ENCODE measurements at places on chromosomes 1 and 21.
A peak's percentile ranks its signal among the peaks of the same experiment; 100 is the strongest.

DNA sequence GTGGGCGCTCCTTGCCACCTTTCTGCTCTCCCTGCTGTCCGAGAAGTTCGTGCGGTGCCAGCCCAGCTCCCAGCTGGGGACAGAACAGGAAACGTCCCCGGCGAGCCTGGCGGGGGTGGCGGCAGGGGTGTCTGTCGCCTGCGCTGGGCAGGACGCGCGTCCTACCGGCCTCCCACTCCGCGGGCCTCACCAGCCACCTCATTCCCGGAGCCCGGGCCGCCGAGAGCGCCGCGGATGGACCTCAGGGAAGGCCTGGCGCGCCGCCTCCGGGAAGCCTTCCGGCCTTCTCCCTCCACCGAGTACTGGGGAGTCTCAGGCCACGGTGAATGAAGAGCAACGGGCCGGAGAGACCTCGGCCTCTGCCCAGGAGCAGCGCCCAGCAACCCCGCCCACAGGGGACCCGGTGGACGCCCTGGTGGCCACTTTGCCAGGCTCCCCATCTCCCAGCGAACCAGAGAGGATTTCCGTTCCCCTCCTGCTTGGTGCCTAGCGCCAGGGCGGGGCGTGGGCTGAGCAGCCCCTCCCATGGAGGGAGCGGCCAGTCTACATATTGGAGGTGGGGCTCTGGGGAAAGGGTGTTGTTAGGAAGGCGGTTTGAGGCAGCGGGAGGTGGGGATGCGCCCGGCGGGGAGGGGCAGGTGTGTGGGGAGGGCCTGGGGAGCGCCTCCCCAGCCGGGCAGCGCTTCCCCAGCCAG, 9.5 kb upstream of the TNFRSF14 start:
- DNase-seq = peak; percentile 95

- DNase-seq = no peak
These were observed 145.1 kb upstream of the SMYD2 start for GRCh38 chr1:214135886-214136285.

DNA sequence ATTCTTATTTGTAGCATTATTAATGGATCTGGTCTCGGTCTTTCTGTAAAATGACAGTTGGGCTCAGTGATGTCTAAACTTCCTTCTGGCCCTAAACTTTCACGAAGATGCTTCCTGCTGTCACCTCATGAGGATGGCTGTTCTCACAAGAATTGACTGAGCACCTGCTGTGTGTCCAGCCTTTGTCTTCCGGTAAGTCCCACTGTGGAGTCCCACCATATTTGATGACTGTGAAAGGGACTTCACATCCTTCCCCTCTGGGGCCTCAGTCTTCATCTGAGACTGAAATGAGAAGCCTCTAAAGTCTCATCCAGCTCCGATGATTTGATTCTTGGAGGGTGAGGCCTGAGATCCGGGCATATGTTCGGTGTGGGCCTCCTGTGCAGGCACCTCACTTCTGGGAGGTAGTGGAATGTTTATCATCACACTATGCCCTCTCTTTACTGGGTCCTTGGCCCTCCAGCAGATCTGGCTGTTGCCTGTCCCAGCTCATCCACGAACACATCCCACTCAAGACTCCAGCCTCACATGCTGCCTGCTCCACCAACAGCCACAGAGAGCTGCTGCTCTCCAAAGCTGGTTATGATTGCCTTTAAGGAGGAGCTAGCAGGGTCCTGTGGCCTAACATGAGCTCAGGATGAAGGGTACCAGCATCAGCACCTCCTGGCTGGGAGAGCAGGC, 95.8 kb downstream of the KCNN3 start:
- no peak for DNase-seq

GRCh38 chr1:29975036-29975694, 738.8 kb downstream of the PTPRU start:
- DNase-seq = no peak

GRCh38 chr1:31815752-31816500, at the start of gene SPOCD1:
Gene SPOCD1 (minus strand): TSS chr1:31816022. CDS start chr1:31815333, 689 bp downstream.
- DNase-seq = peak; percentile 91

DNA sequence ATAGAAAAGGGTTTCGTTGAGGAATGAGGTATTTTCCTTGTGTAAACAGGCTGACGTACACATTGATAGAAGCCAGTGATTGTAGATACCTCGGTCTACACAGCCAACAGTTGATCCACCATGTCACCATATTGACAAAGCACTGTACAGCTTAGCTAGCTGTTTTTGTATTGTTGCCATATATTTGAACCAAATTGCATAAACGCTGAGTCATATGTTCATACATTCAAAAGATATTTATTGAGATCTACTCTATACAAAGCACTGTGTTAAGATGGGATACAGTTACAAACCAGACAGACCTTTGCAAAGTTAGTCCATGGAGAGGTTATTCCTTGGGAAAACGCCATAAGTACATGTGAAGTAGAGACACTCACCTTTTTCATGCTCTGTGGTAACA, 132.4 kb upstream of the ATP1B1 start:
- no peak for DNase-seq

DNA sequence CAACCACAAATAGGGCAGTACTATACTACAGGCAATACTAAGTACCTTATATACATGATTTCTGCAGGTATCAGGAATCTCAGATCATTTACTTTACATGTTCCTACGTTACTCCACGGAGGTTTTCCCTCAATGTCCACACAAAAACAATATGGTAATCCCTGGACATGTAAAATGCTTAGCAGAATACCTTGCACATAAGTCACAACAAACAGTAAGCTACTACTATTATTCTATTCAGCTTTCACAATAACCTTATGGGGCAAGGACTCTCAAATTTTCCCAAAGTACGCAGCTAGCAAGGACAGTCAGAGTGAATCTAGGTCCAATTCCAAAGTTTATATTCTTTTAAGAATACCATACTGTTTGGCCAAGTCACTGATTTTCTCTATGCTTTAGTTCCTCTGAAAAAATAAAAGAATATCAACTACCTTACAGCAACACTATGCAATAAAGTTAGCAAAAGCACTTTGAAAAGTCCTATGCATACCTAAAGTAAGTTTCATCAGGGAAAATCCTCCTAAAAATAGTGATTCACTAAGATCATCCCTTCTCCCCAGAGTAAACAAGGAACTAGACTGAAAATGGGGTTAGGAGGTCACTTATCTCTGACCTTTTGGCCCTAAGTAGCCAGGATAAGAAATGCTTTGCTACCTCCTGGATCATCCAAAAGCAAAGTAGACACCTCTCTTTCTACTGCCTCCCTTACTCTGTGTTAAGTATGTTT, 67.4 kb downstream of the LUZP1 start:
- no peak for DNase-seq

- peak; percentile 69 for DNase-seq
These were observed 55.8 kb downstream of the YARS1 start for GRCh38 chr1:32761253-32761877.

- no peak for DNase-seq
These were observed 24.8 kb downstream of the TP53BP2 start for GRCh38 chr1:223820971-223821370.

GRCh38 chr1:156677616-156678596, 699 bp upstream of the NES start:
- peak; percentile 56 for DNase-seq

DNA sequence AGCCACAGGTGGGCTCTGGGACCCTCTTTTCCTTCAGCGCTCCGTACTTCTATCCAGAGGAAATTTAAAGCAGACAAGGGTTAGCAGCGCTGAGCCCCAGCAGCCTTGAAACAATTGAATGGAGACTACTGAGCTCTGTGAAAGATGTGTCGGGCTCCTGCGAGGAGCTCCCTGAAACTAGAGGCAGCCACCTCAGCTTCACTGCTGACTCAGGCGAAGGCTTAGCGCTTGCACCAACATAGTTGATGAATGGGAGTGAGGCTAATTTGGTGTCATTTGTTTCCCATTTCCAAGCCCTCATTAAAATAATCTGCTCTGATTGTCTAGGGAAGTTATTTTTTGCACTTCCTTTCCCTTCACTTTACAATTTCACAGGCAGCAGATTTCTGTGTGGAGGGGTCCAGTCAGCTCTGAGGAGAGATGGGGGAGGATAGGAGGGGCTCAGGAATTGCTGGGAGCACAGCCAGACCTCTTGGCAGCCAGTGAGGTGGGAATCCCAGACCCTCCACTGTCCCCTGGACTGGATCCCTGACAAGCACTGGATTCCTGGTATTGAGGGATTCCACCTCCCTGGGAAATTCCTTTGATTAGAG, 398.9 kb upstream of the PLXNA2 start:
- no peak for DNase-seq

- DNase-seq = no peak
These were observed 6.1 kb upstream of the RIPPLY3 start for GRCh38 chr21:37000381-37000780.

GRCh38 chr21:30072496-30072895, 94.1 kb downstream of the CLDN17 start:
- peak; percentile 46 for DNase-seq

DNA sequence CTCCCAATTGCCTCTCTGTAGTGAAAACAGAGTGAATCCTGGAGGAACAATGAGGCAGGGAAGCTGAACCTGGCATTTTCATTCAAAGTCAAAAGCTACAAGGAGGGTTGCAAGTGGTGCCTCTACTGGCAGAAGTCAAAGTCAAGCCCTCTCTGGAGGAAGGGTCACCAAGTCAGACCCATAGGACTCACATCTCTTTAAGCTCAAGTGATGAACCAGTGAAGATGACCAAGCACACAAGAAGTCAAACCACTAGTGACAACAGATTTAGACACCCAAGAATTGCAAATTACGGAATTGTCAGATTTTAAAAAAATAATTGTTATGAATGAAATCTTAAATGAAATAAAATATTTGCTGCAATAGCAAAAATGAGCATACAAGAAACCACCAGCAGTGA, 81.1 kb upstream of the ATP1B1 start:
- no peak for DNase-seq

DNA sequence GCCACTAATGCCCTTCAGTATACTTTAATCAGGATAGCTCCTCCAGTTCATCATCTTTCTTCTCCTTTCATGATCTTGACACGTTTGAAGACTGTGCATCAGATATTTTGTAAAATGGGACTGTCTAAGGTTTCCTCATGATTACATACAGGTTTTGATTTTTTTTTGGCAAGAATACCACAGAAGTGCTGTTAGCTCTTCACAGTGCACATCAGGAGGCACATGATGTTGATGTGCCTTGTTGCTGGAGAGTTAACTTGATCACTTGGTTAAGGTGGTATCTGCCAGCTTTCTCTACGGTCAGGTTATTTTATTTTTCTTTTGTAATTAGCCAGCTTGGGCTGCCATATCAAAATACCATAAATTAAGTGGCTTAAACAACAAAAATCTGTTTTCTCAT, 128.6 kb upstream of the IVNS1ABP start:
- no peak for DNase-seq

DNA sequence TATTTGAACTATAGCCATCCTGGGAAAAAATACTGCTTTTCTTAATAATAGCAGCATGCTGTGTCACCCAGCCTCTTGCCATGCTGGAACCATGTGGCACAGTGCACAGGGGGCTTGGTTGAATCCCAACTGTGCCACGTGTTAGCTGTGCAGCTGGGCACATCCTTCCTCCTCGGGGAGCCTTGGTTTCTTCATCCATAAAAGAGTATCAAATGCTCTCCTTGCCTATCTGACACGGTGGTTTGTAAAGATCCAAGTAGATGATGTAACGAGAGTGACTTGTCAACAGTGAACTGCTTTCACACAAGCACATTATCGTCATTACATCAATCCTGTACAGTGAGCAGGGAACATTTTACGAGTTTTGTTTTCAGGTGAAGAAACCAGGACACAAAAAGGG, 24.4 kb downstream of the VASH2 start:
- no peak for DNase-seq

DNA sequence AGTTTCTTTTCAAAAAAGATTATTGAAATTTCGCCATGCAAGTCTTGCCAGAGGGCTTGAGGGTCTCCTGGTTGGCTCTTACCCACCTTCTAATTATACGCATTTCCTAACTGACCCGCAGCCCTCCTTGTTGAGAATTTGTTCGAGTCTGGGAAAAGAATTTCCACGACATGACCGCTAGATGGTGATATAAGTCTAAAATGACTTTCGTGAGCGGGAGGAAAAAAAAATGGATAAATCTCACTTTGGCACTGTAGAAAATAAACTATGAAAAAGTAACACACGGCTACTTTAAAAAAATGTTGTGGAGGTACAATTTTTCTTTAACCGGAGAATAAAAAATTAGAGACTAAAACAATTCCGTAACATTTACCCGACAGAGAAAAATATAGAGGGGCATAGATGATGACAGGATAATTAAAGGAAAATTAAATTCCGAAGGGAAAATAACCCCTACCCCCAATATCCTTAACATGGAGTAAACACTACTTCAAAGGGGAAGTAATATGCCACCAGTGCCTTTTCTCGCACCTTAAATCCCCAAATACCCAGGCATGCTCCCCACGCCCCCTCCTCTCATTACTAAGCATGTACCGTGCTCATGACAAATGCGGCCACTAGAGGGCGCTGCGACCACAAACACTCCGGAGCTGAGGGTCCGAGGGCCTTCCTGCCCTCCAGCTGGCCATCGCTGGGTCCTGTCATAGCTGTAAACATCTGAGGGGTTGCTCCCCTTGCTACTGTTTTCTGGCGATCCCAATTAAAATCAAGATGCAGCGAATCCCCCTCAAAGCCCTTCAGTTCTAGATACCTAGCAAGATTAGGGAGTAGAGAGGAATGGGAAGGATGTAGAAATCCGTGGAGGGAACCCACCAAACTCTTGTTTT, 266.9 kb downstream of the ASTN1 start:
- peak; percentile 28 for DNase-seq

GRCh38 chr1:110011527-110012041, 22.8 kb upstream of the STRIP1 start:
- peak; percentile 50 for DNase-seq

GRCh38 chr1:28744184-28744583, 7.4 kb downstream of the YTHDF2 start:
- DNase-seq = no peak

DNA sequence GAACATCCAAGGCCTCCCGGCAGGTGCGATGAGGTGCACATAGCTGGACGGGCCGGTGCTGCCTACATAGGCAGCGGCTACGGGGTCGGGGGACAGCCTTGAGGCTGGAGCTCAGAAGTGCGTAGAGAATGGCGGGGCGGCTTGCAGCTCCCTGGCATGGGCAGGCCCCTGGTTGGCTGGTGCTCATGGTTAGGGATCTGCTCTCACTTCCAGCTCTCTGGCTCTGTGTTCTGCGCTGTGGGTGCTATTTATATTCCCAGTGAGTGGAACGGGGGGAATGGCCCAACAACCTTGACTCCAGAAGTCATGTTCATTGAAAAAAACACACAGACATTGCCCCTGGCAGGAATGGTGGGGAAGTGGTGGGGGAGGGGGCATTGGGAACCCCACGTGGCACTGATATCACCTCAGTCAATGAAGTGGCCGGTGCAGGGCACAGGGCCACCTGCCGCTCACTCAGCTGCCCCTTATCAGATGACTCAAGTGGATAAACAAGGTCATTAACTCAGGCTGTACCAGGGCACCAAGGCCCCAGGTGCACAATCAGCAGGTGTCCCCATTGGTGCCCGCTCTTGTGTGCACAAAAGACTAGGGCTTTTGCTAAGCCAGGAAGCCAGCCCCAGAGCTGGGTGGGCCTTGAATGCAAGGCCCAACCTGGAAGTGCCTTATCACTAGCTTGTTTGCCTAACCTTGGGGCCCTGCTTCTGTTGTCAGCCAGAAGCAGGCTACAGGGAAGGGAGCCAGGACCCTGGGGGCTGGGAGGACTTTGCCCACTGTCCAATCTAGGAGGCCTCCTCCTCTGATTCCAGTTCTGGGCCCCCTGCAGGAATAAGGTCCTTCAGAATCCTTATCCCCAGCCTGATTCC, at the start of gene NR0B2:
Gene NR0B2 (minus strand): TSS at position 222 of the 866 bp plus-strand sequence. CDS start 35 bp downstream, at position 187.
- DNase-seq = peak; percentile 82

GRCh38 chr1:86447198-86447790, 21.4 kb upstream of the CLCA1 start:
- DNase-seq = no peak

- no peak for DNase-seq
These were observed 7.5 kb downstream of the IVNS1ABP start for GRCh38 chr1:185309566-185309965.

Measured in transverse colon (tissue), 4 donors.